Activated CD4-positive, alpha-beta T cell treated with anti-CD3 and anti-CD28 coated beads, Interleukin-2, amount 50 U/mL, for 16 hours (primary cell): ENCODE measurements at places on chromosomes 13 and 19.

- no peak for DNase-seq
Observed at GRCh38 chr19:55529636-55530234, 7.2 kb downstream of the SBK2 start.

DNA sequence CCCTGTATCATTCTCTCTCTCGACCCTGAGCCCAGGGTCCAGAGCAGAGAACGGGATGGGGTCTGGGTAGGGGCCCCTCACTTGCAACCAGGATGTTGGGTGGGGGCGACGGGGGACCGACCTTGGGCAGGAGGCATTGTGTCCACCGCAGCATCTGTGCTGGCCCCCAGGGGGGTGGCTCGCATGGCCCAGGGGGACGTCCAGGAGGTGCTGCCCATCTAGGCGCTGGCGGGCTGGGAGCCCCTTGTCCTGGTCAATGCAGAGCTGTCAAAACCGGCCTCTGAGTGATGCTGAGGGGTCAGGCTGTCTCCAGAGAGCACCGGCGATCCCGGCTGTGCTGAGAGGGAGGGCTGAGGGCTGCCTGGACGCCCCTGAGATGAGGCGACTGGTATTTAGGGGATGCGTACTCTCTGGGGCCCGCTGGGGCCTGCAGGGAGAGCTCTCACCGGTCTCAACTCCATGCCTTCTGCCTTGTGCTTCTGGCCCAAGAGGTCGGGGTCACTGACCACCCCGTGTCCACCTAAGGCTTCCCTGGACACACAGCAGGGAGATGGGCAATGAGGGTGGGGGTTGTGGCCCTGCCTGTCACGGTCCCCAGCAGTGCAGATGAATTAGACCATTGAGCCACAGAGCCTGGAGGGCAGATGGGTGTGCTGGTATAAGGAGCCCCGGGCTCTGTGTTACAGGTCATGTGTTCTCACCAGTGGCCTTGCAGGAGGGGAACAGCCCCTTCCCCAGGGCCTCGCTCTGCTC is 8.6 kb downstream of the RPS9 start:
- no peak for DNase-seq

GRCh38 chr13:24888291-24888931 is 124.4 kb downstream of the RNF17 start:
- no peak for DNase-seq

- DNase-seq, result peak; percentile 64
Observed at GRCh38 chr13:48595431-48596429, 58.0 kb upstream of the CYSLTR2 start.

GRCh38 chr13:33392794-33393405 is 107.3 kb upstream of the STARD13 start:
- DNase-seq, result no peak

DNA sequence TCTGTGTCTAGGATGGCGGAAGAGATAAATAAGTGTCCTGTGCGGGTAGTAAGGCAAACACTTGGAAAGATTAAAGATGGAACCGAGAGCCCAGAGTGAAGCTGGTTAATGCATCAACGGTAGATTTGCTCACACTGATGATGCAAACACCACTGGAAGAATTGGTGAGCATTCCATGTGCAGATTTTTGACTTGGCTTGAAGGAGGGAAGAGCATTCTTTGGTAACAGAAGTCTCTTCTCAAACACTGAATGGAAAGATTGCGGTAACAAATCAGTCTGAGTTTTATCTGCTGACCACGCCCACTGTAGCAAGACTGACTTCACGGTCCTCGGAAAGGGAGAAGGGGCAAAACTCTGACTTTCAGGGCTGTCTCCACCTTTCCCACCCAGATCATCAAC is 112.5 kb downstream of the COL4A1 start:
- no peak for DNase-seq

DNA sequence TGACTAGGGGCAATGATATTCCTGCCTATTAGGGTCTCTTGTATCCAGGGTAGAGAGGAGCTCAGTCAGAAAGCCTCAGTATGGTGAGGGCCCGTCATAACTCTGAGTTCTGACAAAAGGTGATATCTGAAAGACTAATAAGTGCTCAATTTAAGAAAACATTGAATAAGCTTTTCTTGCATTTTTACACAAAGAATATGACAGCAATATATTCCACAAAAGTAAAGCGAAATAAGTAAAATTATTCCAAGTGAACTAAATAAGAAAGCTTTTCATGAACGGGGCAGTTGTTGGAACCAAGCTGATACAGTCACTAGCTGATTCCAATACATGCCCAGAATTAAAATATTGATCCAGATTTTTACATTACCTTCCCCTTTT is 40.5 kb downstream of the CEACAM1 start:
- no peak for DNase-seq

GRCh38 chr19:48874303-48875135 is 2.3 kb downstream of the PPP1R15A start:
- DNase-seq, result peak; percentile 26

DNA sequence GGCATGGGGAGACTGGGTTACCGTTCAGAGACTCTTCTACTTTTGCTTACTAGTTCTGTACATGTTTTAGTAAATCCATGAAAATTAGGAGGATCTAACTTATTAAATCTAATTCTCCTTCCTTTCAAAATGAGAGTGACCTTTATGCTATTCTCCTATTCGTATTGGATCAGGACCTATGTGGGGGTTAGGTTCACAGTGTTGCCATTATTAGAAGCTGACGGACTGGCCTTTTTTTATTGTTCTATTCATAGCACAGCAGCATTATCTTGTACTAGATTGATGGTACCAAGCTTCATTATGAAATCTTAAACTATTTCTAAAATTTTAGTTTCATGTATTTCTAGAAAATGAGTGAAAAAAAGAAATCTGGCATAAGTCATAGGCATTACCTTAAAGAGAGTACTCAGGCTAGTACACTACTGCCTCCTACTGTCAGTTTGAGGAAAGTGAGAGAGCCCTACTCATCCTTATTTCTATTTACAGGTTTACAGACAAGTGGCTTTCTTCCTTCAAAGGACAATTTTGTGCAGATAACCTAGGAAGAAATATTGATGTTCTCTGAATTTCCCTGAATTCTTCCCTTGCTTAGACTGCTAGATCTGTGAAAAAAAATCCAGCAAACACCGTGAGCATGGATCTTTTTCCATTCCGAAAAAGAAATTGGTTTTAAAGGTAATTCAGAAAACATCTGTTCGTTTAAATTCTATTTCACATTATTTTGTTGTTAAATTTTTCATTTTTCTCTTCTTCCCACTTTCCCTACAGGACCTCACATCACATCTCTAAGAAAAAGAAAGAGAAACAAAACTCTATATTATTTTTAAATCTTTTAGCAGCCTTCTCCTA is 485.5 kb downstream of the DIAPH3 start:
- DNase-seq, result peak; percentile 27

DNA sequence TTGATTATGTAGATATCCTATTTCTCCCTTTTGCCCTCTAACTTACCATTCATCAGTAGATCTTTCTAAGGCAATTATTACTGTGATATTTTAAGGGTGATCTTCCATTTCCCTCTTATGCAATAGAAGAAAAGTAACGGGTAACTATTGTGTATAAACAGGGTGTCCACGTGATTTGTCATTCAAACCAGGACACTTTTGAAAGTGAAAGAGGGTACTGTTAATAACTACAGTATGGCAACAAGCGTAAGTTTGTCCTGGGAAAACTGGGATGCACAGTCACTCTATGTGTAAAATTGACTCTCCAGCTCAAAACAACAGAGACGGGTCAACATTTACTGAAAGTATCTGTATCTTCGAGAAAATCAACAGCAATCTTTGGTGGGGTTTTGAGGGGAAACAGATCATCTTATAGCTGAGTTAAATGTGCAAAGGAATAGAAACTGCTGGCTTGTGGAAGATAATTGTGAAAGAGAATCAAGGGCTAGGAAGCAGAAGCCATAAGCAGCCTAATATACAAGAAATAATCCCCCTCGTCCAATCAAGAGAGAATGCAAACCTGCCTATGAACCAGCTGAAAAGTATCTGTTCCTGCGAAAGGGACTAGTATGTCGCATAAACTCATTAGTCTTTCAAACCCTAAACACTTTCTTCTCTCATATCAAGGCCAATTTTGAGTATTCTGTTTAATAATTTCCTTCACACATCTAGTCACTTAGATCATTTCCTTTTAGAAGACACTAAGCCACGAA is 126.7 kb downstream of the FOXO1 start:
- no peak for DNase-seq

- DNase-seq, result no peak
Observed at GRCh38 chr13:74153316-74153715, 19.1 kb upstream of the KLF12 start.

DNA sequence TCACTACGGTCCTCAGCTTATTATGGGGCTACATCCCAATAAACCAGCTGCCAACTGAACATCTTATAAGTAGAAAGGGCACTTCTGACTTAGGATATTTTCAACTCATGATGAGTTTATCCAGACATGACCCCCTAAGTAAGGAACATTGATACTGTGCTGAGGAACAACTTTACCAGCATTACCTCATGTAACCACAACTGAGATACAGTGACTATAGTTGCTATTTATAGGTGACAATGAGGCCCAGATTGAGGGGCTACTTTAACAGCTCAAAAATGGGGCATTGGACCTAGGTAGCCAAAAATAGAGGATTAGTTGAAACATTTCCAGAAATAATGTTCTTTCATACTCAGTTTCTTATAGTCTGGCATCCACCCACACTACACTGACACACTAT is 26.8 kb downstream of the SKA3 start:
- no peak for DNase-seq

DNA sequence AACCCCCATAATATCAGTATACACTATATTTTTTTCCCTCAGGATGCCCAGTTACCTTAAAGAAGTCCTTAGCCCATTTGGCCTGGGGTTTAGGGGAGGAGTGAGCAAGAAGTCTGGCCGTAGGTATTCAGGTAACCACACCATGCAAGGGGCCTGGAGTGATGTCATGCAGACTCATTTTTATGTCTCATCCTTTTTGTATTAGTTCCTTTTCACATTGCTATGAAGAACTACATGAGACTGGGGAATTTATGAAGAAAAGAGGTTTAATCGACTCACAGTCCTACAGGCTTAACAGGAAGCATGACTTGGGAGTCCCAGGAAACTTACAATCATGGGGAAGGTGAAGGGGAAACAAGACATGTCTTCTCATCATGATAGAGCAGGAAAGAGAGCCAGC is 12.2 kb downstream of the TPP2 start:
- DNase-seq, result no peak

GRCh38 chr13:113141601-113141970 is 16.9 kb upstream of the PROZ start:
- DNase-seq, result no peak

DNA sequence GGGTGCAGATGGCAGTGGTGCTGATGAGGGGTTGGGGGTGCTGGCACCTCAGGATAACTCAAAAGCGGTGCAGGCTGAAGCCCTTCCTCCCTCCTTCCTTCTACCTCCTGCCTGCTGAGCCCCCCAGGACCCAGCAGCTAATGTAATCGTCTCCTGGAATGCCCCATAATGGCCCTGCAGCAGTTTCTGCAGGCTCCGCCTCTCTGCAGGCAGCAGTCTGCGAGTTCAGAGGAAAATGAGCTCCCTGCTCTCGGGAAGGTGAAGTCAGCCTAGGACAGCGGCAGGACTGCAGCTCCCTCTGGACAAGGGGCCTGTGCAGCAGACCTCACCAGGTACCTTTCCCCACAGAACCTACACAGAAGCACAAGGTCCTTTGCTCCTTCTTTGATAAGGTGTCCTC is 130.9 kb downstream of the ZDHHC20 start:
- no peak for DNase-seq

DNA sequence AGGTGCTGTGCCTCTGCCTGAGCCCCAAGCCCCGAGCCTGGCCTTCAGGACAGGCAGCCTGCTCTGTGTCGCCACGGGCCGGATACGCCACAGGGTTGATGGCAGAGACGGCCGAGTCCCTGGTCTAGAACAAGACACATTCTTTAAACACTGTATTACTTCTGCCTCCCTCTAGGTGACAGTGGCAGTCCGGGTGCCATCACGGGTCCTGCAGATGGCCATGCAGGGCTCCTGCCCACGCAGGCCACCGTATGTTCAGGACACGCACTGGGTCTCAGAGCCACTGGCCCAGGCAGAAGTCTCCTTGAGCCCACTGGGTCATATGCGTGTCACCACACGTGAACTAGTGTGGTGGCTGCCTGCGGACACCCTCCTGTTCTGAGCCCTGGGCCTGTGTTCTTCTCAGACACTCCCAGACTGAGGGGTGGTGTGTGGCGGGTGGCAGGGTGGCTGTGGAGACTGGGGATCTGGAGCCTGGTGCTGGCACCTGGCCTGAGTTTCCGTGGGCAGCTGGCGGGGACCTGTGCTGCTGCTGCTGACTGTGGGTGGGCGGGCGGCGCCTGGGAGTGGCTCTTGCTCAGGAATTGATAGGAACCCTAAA is 4.4 kb downstream of the PLEKHJ1 start:
- DNase-seq, result no peak

- peak; percentile 42 for DNase-seq
Observed at GRCh38 chr19:7605490-7606222, 10.0 kb downstream of the CAMSAP3 start.

DNA sequence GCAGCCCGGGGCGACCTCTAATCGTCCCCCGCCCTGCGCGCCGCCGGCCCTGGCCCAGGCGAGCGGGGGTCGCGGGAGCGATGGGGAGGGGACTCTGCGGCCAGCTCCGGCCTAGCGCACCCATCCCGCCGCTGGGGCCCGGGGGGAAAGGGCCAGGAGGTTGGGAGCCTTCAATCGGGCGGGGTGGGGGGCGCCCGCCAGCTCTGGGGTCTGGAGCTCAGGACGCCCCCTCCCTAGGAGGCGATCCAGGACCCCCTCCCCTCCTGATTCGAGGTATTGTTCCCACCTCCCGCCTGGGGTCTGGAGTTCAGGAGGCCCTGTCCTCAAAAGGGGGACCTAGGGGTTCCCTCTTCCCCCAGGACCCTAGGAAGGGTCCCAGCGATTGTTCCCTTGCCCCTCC is 430 bp downstream of the ZNF358 start:
- DNase-seq, result no peak

GRCh38 chr13:113010510-113010865 is 41.5 kb downstream of the MCF2L start:
- no peak for DNase-seq

DNA sequence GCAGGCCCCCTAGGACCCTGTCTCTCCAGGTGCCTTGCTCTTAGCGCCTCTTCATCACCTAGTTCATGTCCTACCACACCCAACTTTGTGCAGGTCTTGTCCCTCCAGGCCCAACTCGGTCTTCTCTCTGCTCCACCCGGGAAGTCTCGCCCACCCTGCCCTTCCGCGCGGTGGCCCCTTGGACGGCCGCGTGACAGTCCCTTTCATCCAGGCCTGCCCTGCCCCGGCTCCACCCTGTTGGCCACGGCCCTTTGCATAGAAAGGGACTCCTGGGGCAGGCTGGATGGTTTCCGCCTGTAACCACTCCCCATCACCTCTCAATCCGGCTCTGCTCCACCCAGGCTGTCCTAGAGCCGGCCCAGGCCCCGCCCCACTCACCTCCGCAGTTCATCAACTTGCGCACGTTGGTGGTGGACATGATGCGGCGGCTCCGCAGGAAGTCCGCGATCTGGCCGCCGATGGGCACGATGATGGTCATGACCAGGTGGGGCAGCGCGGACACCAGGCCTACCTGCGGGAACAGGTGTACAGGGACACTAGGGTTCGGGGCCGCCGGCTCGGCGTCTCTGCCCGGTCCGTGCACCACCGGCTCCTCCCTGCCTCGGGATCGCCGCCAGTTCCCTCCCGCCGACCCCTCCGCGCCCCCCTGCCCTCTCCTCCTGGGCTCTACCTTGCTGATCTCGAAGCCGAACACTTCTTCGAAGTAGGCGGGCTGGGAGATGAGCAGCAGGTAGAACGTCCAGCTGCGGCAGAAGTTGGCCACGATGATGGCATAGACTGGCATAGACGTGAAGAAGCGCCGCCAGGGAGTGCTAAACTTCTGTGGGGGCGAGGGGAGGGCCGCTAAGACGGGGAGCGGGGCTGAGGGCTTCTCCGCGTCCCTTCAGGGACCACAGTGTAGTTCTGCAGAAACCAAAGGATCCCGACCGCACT is 7.2 kb downstream of the GFY start:
- no peak for DNase-seq

- DNase-seq, result no peak
Observed at GRCh38 chr13:107867701-107868661, 347.4 kb downstream of the LIG4 start.
